ENCODE measurements at places on chromosomes 6 and 20.
A peak's percentile ranks its signal among the peaks of the same experiment; 100 is the strongest.

GRCh38 chr20:4592316-4593148 lies 129.2 kb upstream of the PRND start:
- DNase-seq: peak; percentile 75

GRCh38 chr6:1770968-1771723 lies 161.4 kb downstream of the FOXC1 start:
- peak; percentile 78 for DNase-seq

- no peak for DNase-seq
These were observed 379.0 kb downstream of the THBS2 start for GRCh38 chr6:168874637-168875036.

DNA sequence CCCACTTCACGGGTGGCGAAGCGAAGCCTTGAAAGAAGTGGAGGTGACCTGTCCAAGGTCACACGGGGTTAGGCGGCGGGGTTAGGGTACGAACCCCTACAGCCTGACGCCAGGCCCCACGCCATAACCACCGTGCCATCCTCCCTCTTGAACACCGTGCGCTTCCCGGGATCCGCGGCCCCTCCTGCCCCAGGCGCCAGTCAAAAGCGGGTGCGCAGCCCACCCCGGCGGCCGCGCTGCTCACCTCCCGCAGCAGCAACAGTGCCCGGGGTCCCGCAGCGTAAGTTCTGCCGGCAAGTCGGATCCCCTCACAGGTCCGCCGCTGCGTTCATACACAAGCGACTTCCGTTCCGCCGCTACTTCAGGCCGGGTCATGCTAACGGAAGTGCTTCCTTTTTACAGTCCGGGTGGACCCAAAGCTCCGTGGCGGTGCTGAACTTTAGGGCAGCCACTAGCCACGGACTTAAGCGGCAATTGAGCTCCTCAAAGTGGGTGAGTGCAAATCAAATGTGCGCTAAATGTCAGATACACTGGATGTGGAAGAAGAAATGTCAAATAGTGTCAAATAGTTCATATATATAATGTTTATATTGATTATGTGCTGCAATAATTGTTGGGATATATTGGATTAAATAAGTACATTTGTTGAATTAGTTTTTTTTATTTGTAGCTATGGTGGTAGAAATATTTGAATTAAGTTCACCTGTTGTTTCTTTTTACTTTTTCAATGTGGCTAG lies at the start of gene CDK5RAP1:
TSS of gene CDK5RAP1 (minus strand) at position 336 of the 737 bp plus-strand sequence. CDS start 4,455 bp downstream, outside the sequence.
- peak; percentile 91 for DNase-seq

GRCh38 chr20:53138454-53139262 lies 166.5 kb downstream of the TSHZ2 start:
- DNase-seq: no peak

- no peak for DNase-seq
These were observed 123.5 kb upstream of the PREP start for GRCh38 chr6:105526225-105526872.

DNA sequence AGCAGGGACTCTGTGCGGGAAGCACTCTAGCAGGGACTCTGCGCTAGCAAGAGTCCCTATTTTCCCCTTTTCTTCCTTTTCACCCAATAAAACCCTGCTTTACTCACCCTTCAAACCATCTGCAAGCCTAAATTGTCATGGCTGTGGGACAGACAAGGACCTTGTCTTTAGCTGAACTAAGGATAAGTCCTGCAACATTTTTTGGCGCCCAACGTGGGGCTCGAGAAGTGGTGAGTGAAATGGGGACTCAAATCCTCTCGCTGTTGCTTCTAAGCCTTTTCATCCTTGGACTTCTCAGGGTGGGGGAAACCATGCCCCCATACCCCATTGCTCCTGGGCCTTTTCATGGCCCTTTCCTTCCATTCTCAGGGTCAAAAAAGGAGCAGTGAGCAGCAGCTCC lies 46.4 kb downstream of the IMPG1 start:
- peak; percentile 9 for DNase-seq

GRCh38 chr6:110363748-110364147 lies 5.6 kb upstream of the METTL24 start:
- no peak for DNase-seq

DNA sequence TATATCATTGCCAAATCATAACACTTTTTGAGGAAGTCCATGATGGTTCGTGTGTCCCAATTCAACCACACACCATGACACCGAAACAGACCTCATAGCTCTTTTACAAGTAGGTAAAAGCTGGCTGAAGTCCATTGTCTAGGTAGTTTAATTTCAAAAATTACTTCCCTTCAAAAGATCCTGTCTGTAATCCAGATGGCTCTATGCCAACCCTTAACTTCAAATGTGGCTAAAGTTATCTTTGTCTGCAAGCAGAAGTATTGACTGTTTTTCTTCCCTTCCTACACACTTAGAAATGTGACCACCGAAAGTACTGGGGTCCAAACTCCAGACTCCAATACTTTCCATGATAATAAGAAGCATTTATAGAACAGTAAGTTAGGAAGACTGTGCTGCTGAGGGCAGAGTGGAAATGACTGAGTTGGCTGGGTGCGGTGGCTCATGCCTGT lies 8.3 kb upstream of the TIAM2 start:
- DNase-seq: no peak

GRCh38 chr6:157660414-157660813 lies 162.6 kb upstream of the SNX9 start:
- peak; percentile 26 for DNase-seq

DNA sequence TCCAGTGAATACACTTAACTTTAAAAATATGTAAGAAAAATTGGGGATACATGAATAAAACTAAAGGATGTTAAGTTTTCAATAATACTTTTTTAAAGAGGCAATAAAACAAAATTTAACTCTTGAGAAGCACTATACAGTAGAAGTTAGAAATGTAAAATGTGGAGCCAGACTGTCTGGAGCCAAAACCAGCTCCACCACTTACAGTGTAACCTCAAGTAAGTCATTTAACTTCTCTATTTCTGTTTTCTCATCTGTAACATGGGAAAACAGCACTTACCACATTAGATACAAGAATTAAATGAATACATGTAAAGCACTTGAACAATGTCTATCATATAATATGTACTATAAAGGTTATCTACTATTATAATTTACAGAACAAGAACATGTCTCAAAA lies 6.7 kb downstream of the ATG5 start:
- no peak for DNase-seq

GRCh38 chr6:151993364-151993763 lies 185.9 kb downstream of the ESR1 start:
- no peak for DNase-seq

- DNase-seq: no peak
These were observed 59.9 kb downstream of the ANKEF1 start for GRCh38 chr20:10094566-10095173.

DNA sequence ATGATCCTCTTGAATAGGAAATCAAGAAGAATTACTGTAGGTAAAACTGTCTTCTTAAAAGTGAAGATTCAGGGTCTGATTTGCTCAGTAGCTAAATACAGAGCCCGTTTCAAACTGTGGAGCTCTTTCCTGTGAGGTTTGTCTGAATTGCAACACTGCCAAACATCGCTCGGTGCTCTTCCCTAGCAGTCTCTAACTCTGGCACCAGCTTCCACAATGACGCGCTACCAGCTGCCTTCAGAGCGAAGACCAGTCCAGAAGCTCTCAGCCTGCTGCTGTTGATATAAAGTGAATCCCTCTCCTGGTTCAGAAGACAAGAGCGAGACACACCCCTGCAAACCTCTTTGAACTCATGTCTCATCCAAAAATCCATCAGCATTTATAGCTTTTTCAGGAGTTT lies 447.0 kb downstream of the LMBRD1 start:
- DNase-seq: no peak

GRCh38 chr6:24140591-24140990 lies 14.6 kb downstream of the NRSN1 start:
- no peak for DNase-seq

- DNase-seq: no peak
These were observed 258.6 kb downstream of the FNDC1 start for GRCh38 chr6:159427771-159428170.
